NCI-H2081 treated with DMSO at 0.1 percent for 48 hours (cell line): ENCODE measurements at places on chromosomes 11 and 22.

DNA sequence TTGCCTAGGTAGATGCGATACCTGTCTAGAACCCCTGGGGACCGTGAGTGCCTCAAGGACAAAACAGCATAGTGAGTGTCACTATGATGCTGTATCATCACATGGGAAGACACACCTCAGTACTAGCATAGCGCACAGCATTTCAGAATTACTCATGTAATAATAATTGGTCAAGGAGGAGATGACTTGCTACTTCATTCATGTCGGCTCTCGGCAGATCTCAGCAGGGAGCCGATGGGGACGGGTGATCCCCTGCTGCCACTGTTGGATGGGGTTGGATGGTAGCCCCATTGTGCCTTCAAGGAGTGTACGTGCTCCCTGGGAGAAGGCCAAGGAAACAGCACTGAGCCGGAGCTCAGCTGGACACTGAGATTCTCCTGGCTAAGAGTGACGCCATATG, 186.9 kb downstream of the EFCAB6 start:
- no peak for DNase-seq

GRCh38 chr11:114889594-114890011, 211.3 kb downstream of the NXPE2 start:
- DNase-seq: no peak

DNA sequence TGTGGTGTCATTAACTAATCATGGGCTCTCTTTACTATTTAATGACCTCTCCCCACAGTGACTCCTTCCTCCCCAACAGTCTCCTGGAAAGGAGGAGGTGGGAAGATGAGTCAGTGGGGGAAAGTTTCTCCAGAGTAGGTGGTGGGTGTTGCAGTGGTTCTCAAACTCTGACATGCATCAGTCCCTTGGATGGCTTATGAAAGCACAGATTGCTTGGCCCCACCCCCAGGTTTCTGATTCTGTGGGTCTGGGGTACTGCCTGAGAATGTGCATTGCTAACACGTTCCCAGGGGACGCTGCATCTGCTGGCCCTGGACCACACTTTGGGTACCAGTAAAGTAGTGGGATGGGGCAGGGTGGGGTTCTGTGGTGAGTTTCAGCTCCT, 9.8 kb downstream of the CD82 start:
- DNase-seq: no peak

- no peak for DNase-seq
Observed at GRCh38 chr11:5204787-5205186, 4.3 kb upstream of the OR51V1 start.

GRCh38 chr11:104819603-104820002, 78.7 kb downstream of the CASP12 start:
- DNase-seq: no peak

- no peak for DNase-seq
Observed at GRCh38 chr11:118915941-118916841, 9.5 kb downstream of the BCL9L start.

- no peak for DNase-seq
Observed at GRCh38 chr11:120306519-120307242, 18.4 kb upstream of the TLCD5 start.

GRCh38 chr22:22856364-22856763, 31.3 kb upstream of the IGLL5 start:
- DNase-seq: no peak

DNA sequence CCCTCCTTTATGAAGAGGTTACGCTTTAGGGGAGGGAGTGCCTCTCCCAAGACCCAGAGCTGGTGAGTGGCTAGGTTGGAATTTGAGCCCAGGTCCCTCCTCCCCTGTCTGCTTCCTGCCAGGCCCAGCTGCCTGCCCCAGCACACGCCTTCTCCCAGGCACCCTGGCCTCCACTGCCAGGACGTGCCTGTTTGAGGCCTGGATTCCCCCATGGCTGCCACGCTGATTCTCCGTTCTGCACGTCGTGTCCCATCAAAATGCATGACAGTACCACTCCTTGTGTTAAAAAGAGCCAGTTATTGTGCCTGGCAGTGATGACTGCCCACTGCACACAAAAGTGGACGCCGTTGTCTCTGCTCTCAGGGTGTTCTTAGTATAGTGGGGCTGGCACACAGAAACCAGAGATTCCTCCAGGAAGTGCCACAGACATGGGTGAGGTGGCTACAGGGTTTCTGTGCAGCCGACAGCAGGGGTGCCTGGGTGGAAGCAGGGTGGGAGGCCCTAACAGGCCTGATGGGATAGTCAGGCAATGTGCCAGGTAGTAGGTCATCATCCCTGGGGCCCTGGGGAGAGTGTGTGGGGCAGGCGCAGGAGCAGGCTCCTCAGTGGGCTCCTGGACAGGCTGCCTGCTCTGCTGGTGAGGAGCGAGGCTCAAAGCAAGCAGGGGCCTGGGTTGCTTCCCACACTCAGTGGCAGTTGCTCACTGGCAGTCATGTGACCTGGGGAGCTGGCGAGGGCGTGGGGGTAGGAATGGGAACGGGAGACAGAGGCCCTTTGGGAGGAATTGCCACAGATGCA, 24.2 kb downstream of the MED15 start:
- DNase-seq: no peak

- DNase-seq: no peak
Observed at GRCh38 chr11:127619946-127620345, 619.4 kb upstream of the KIRREL3 start.

DNA sequence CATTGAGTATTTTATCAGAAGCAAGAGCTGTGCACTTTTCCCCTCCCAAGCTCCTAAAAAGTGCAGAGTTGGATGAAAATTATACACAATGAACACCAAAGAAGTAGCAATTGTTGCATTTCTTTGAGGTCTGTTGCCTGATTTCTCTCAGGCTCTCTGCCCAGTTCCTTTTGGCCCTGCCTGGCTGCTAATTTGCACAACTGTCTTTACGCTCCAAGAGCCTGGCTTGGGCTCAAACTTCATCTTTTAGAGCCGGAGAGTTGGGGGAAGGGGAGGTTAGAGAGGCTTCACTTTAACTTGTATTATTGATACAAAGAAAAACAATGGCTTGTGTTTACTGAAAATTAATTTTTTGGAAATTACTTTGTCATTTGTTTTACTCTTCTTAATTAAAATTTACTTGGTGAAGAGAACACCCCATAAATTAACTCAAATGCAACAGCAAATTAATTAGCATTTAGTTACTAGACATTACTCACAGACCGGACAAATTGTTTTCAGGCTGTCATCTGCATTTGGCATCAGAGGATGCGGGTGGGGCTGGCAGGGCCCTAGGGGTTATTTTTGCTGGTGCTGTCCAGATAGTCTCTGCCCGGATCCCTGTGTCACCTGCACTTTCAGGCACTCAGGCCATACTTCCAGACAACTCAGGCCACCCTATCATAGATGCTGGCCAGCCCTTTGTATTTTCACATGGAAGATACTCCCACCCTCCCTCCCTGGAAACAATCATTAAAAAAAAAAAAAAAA, 407.3 kb downstream of the NXPE2 start:
- no peak for DNase-seq

- DNase-seq: no peak
Observed at GRCh38 chr11:123202155-123203151, 7.4 kb upstream of the CLMP start.

DNA sequence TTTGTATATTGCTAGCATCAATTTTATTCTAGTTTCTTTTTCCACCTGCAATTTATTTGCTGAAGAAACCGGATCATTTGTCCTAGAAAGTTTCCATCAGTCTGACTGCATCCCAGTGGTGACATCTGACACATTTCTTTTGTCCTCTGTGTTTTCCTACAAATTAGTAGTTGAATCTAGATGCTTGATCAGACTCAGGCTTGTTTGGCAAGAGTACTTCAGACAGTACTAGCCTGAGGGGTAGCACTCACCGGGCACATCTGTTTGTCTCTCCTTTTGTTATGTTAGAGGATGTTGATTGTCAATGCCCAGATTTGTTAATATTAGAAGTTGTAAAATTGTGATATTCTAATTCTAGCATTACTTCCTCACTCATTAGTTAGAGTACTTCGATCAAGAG, 204.8 kb downstream of the SWAP70 start:
- DNase-seq: no peak

GRCh38 chr11:65897020-65897471, 3.1 kb downstream of the FOSL1 start:
- no peak for DNase-seq

DNA sequence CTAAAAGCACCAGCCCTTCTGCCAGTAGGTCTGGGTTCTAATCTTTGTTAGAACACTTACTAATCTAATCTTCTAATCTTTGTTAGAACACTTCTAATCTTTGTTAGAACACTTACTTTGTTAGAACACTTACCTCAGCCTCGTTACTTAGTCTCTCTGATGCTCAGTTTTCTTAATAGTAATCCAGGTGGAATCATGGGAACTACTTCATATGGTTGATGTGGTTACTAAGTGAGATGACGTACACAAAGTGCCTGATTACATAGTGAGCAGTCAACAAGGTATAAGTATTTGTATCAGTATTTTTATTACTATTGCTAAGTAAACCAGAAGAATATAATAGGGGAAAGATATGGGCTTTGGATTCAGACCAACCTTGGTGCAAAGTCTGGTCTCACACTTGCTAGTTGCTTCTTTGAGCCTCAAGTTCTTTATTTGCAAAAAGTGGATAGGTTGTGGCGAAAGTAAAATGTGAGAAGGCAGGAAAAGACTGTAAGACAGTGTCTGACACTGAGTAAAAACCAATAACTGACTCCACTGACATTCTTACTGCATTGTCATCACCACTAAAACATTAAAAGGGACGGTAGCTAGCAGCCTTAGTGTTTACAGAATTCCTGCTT, 83.7 kb downstream of the TRAF6 start:
- DNase-seq: no peak

- DNase-seq: no peak
Observed at GRCh38 chr11:61923166-61924063, 6.0 kb upstream of the RAB3IL1 start.

DNA sequence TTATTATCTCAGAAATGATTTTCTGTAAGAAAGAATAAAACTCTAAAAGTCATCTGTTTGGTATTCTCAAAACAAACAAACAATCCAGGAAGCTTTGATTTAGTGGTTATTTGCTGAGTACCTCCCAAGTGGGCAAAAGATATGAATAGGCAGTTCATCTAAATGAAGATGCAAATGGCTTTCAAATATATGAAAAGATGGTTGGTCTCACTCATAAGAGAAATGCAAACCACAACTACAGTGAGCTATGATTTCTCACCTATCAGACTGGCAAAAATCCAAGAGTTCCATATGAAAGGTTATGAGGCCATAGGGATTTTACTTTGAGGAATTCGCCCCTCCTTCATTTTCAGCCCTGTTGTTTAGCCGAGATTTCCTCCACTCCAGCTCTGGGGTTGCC, 11.3 kb upstream of the P2RY2 start:
- no peak for DNase-seq

DNA sequence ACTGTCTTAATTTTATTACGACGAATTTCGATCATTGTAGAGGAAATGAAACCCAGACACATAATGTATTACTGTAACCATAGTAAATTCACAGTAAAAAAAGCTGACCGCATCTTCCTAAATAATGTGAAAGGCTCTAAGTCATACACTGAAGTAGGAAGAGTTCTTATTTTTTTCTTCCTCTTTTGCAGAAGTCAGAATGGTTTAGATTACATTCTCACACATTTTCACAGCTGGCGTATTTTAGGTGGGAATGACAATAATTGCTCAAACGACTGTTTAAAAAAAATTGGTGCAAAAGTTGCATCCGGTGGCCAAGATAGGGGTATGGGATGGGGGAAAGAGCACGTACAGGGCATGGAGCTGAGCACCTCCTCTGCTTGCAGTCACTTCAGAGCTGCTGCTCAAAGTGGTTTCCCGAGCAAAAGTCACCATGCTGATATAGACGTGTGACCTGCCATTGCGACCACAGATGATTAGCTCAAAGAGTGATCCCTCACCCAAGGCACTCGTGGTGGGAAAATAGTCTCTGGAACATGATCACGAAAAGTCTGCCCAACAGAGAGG, 35.3 kb downstream of the MMP13 start:
- no peak for DNase-seq

- no peak for DNase-seq
Observed at GRCh38 chr22:50027639-50028537, 15.3 kb upstream of the IL17REL start.

DNA sequence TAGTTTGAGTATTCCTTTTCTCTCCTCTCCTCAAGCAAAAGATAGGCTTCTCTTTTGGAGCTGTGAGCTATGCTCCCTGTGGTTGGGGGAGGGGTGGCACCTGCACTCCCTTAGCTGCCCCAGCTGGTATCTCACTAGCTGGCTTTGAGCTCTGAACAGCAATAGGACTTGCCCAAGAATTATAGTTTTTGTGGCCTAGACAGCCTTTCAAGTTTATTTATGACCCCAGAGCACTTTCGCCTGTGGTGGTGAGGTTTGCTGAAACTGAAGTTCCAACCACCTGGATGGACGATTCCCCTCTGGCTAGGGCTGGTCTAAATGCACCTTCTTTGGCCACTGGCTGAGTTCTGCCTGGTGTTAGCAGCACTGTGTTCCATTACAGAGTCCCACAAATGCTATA, 37.1 kb upstream of the SLC37A2 start:
- DNase-seq: no peak

DNA sequence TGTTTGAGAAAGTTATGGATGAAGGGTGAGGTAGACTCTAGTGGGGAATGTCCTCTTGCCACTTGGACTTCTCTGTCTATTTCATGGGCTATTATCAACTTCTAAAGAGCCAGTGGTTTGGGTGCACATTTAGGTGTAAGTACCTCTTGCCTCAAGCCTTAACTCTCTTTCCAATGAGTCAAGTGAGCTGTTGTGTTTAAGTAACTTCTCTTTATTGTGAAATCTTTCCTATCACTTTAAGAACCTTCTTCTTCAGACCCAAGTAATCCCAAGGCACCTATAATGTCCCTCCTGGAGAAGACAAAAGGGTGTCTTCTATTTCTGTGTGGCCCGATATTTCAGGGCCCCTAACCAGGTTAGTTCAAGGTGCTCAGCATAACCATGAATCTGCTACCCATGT, 90.5 kb upstream of the VPREB1 start:
- DNase-seq: no peak

DNA sequence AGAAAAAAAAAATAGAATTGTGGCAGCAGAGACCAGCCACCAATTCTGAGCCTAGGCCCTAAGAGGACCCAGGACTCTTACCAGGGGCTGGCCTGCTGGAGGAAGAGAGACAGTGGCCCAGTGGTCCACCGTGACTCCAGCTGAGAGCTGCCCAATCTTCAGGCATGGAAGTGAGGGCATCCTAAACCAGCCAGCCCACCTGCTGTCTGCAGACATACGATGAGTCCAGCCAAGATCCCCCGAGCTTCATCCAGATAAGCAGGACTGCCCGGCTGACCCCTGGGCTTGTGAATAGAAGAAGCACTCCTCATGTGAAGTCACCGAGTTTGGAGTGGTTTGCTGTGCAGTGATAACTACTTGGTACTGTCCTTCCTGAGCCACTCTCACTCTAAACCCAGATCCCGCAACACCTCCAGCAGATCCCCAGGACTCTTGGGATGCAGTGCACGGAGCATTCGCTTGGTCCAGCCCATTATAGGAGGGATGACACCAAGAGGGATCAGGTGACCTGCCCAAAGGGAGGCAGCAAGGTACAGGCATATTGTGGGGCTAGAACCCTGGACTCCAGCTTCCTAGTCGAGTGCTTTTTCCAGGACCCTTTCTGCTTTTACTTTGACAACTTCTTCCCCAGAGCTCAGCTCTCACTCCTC, 41.7 kb upstream of the FGF3 start:
- no peak for DNase-seq
